CD8-positive, alpha-beta memory T cell (primary cell): ENCODE measurements at places on chromosomes 2 and 18. TPM values are rescaled to one million over a fixed set of nuclear protein-coding genes. Genes with fewer than 3 reads are reported as not detected.

GRCh38 chr2:221254299-221254698 lies 317.8 kb downstream of the EPHA4 start:
- DNase-seq: no peak

DNA sequence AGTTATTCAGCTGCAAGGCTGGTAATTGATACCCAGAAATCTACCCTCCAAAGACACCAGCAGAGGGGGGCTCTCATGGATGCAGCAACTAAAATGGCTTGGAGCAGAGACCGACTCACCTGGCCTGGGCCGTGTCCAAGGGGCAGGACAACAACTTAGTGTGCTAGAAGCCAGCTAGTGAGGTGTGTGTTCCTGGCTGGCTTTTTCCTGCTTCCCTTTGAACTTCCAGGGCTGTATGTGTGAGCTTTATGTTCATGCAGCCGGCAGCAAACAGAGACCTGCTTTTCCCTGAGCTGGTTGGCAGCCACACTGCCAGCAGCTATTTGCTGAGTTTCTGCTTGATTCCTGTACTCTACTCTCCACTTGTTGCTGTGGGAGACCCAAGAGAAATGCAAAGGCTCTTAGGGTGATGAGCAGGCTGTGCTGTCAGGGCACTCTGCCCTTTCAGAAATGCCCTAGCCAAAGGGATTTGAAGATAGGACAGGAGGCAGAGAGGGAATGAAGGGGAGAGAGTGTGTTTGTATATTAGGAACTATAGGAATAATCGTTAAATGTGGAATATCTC lies 23.7 kb upstream of the GRP start:
- no peak for DNase-seq

DNA sequence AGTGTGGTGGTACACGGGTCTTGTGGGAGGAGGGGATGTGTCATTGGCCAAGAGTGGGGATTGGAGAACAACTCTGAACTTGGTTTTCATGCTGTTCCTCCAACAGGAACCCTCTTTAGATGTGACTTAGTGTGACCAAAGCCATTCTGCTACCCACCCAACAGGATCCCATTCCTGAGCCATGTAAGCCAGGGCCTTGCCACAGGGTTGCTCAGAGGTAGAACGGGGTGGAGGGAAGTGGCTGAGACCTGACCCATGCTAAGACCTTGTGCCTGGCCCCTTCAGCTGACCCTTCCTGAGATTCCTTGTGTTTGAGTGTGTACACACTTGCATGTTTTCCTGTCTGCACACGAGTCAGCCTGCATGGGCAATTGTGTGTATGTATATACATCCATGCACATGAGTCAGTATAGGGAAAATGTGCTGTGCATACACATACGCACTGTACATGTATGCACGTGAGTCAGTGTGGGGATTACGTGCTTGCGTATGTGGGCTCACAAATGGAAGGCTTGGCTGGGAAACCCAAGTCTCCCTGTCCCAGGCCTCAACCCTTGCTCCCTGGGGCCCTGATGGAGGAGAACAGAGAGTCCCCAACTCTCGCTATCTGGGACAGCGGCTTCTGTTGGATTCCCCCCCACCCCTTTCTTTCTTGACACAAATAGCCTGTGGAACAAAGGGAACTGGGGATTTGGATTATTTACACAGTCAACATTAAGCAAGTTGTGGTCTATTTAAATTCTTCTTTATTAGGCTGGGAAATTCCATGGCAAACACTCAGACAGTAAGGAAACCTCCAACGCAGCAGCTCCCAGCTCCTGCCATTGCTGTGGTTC lies 339.8 kb downstream of the DYSF start:
- DNase-seq: no peak

The CFAP65 gene
- total RNA-seq: not detected

The CFAP221 gene
- total RNA-seq: not detected

The CROCC2 gene
- total RNA-seq: not detected

DNA sequence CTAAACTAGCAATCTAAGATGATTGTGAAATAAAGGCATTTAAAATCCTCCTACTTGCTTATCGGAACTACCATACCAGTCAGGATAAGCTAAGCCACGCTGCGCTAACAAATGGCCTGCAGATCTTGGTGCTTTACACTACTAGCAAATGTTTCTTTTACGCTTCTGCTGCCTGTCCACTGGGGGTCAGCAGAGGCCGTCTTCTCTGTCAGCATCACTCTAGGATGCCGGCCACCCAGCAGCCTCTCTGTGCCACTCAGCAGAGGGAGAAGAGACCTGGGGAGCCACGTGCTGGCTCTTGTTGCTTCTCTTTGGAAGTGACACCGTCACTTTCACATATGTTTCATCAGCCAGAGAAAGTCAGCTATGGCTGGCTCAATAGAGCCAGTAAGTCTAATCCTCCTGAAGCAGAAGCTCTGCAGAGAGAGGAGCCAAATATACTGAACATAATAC lies 36.6 kb downstream of the COPS8 start:
- no peak for DNase-seq

DNA sequence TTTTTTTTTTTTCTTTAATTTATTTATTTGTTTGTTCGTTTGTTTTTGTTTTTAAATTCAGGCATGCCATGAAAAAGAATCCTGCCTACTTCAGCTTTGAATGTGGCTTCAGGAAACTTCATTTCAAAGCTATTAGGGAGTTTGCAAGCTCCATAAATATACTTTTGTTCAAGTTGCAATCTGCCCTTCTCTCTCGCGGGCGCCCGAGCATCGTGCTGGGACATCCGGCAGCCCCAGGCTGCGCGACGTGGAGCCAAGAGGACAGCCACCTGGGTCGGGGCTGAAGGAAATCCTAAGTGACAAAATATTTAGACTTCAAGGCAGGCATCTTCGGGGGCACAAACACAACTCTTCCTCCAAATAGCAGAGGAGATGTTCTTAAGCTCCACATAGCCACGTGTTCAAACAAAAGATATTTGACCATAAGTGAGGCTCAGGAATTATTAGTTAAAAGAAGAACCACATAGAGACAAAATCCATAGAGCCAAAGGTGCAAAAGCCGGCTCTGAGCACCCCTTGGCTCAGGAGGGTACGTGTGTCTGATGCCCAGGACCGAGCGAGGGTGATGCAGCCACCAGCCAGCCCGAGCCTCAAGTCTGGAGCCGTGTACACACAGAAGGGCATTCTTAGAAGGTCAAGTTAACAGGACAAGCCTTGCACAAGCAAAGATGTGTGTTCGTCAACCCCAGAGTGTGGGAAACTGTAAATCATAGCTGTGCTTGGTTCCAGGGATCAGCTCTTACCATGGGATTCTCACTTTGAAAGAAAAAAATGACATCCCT lies 256.5 kb upstream of the SALL3 start:
- DNase-seq: no peak

DNA sequence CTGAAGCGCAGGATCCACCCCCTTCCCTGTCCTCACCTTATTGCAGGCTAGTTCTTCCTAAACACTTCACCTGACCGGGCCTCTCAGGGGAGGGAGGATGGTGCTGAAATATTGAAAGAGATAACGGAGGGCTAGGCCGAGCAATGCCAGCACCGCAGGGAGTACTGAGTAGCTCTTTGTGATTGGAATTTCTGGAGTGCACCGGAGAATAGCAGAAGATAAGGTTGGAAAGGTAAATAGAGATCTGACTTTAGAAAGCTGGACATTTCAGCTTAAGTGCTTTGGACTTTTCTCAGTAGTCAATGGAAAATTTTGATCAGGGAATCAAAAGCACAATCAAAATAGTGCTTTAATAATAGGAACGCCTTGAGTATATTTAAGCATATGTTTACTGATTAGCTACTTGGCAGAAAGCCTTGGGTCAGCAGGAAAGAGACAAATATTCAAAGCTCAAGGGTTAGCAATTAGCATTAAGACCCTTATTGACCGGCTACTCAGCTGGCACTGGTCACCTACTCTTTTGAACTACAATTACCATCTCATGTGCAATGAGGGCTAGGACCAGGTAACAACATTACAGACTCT lies 142.9 kb upstream of the NDUFV2 start:
- no peak for DNase-seq

The DHRS9 gene
- total RNA-seq: 0.20 TPM

- no peak for DNase-seq
Observed at GRCh38 chr18:3447068-3447894, 2.7 kb upstream of the TGIF1 start.

The TPO gene
- not detected for total RNA-seq

DNA sequence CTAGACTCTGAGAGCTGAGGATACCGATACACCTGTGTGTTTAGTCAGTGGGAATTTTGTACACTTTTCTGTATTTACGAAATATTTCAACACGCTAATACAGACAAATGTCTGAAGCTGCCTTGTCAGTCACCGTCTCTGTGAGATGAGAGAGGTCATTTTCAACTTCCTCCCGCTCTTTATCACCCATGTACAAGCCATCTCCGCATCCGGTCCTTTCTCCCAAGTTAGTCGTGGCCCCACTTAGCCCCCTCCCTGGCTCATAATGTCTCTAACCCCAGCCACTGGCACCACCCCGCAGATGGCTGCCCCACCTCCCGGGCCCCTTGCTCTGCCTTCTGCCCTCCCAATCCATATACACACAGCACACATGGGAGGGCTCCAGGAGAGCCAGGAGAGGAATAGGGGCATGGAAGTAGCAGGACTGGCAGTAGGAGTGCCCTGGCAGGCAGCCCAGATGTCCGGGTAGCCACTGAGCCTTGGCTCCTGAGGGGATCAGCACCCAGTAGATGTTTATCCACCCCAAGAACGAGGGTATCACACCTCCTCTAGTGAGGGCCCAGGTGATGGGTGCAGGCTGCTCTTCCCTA lies 2.0 kb upstream of the RUFY4 start:
- DNase-seq: no peak

- no peak for DNase-seq
Observed at GRCh38 chr2:222734703-222735014, 63.2 kb downstream of the MOGAT1 start.

GRCh38 chr2:111912547-111912946 lies 14.1 kb downstream of the MERTK start:
- no peak for DNase-seq

The SERPINB13 gene
- total RNA-seq: not detected

The CCDC74A gene
- total RNA-seq: 3.6 TPM

The FAM161A gene
- 5.6 TPM for total RNA-seq

The CYP27A1 gene
- 1.2 TPM for total RNA-seq

DNA sequence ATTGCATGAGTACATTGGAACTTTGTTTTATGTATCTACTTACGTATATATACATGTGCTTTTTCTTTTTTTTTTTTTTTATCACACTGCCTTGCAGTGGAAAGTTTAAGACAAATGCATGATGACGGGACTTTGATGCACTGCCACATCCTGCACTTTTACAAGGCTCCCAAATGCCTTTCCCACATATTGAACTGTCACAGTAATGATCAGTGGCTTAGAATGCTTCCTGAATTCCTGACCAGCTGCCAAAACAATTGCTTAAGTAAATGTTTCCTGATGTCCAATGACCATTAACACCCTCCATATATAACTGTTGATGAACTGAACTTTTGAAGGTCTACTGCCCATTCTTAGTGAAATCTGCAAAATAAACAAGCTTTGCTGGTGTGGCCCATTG lies 60.2 kb downstream of the LYPD6B start:
- no peak for DNase-seq

DNA sequence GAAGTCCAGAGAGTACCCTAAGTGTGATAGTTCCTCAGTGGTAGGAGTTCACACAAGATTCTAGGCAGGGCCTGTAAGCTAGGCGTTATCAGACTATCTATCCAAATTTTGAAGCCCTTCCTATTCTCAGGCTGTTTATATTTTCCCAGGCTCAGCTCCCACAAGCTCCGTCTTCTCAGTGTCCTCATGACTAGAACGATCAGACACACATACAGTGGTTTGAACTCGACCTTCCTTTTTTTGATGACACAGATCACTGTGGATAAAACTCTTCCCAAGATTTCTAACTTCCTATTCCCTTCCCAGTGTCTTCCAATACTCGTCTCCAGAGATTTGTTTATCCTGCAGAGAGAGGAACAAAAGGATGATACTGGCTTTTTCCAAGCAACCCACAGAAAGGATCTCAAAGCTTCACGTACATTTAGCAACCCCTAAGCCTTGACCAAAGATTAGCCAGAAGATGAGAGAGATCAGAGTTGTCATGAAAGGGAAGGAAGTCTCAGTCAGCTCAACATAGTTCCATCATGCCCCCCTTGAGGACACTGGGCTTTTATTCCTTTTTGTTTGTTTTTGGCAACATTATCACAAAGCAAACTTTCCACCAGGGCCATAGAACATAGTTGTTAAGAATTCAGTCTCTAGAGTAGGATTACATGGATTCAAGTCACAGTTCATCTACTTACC lies 42.3 kb upstream of the DOK6 start:
- no peak for DNase-seq

The CCDC150 gene
- 7.9 TPM for total RNA-seq

The SPATA3 gene
- total RNA-seq: 0.24 TPM

The PPM1G gene
- total RNA-seq: 191 TPM

GRCh38 chr2:6854416-6854815 lies 11.3 kb downstream of the CMPK2 start:
- DNase-seq: no peak

- peak; percentile 74 for DNase-seq
Observed at GRCh38 chr2:28956415-28956826, 24.7 kb upstream of the TOGARAM2 start.

The ANKRD29 gene
- total RNA-seq: not detected

DNA sequence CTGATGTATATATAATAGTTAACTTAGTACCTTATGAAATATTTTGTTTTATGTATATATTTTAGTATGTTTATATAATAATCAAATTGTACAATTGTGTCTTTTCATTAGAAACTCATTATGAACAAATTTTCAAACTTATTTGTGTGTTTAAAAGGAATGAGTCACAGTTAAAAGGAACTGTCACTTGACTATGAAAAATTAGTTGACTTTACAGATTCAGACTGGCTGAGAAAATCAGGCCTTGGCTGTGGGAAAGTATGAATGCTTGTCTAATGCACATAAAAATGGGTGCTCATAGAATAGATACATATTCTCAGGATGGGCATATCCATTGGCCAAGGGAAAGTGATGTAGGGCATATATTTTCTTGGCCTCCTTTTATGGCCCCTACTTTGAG lies 576.8 kb downstream of the SATB2 start:
- no peak for DNase-seq

DNA sequence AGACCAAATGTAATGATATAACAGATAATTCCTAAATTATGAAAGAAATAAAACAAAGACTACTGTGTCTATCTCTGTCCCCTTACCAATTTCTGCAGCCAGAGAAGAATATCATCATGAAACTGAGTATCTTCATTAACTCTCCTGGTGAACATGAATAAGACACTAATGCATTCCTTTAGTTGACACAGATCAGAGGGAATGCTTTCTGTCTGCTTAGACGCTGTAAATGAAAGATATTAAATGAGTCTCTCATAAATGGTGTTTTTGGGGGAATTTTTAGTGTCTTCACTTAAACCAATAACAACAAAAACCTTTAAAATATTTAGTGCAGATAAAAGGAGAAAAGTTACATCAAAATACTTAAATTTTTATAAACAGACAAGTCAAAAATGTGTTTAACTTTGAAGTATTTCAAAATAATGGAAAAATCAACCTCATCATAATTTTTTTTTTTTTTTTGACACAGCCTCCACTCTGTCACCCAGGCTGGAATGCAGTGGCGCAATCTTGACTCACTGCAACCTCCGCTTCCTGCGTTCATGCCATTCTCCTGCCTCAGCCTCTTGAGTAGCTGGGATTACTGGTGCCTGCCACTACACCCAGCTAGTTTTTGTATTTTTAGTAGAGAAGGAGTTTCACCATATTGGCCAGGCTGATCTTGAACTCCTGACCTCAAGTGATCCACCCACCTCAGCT lies 16.0 kb downstream of the EPG5 start:
- no peak for DNase-seq
